ENCODE measurements at places on chromosomes 5 and 9.

DNA sequence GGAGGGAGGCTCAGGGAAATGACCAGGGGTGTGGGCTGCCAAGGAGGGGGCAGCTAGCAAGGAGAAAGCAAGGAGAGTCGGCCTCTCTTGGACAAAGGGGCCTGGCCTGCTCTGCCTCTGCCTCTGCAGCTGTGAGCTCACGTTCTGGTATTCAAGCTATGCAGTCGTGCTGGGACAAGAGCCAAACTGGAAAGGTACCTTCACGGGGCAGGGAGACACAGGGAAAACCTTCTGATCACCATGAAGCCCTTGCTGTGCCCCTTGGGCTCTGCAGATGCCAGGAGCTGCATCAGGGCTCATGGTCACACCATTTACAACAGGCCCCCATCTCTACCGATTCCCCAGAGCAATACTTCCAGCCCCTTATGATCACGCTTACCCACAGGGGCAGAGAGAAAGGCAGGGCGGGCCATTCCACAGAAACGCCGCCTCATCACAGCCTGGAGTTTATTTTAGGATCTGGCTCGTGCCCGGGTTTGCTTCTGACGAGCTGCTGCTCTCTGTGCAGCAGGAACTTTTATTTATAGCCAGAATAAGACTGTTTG, 63.2 kb downstream of the PRRT1B start:
- DNase-seq = peak; percentile 53

DNA sequence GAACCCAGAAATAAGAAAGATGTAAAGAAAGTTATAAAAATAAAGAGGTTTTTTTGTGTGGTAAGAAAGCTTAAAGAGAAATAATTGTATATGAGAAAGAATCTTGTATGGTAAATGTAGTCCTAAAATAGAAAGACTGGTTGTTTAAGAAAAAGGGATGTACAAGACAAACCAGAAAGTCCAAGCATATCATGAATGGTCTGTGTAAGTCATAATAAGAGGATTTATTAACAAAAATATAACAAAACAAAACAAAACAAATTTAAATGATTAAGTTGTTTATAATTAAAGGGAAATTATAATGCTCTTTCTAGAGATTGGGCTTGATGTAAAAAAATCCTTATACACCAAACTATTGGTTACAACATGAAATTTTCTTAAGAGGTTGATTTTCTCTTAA, 590.4 kb upstream of the PTGER4 start:
- DNase-seq = no peak

DNA sequence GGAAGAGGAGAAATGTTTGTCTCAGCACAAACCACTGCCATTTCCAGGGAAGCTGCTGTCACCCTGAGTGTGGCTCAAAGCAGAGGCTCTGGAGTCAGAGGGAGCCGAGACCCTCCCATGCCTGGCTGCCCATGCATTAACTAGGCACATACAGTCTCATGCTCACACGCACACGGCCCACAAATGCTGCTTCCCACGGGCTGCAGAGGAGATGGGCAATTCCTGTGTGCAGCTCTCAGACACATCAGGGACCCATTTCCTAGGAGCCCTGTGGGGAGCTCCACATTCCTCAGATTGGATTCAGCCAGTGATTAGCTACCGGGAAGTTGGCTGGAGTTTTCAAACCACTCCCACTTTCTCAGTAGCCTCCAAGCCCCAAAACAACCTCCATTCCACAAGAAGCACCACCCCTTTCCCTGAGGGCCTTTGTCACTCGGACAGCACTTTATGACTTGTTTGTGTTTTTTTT, 9.1 kb upstream of the PTGES start:
- no peak for DNase-seq

DNA sequence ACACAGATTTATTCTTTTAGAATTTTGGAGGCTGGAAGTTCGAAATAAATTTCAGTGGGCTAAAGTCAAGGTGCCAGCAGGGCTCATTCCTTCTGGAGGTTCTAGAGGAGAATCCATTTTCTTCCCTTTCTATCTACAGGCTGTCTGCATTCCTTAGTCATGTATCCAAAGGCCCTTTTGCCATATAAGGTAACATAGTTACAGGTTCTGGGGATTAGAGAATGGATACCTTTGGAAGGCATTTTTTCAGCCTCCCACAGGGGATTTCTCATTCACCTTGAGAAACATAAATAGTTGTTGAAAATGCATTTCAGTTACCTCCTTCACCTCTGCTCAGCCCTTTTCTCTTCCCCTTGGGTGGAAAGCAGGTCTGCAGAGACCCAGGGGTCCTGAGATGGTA, 280.0 kb upstream of the MAP3K1 start:
- DNase-seq = no peak

GRCh38 chr5:39515881-39516280, 91.1 kb upstream of the DAB2 start:
- no peak for DNase-seq

DNA sequence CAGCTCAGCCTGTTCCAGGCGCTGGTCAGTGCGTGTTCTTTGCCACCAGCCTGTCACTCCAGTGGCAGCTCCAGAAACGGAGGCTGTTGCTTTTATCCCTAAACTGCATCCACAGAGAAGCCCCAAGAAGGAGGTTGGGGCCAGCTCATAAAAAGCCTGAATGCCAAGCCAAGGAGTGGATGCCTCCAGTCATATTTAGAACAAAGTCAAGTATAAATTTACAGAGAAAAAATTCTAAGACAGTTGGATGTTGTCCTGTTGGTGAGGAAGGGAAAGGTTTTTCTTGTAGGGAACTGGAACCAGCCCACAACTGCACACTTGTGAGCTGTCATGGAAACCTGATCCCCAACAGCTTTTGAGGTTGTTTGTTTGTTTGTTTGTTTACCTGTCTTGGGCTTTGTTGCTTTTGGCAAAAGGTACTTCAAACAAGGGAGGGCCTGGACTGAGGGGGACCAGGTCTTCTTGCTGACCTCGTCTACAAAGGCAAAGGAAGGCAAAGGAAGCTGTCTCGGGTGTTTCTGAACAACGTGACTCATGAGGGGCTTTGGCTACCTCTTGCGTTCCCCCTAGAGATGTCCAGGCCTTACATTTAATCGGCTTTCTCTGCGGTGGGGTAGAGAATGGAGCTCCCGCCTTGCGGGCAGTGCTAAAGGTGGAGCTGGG, 36.7 kb downstream of the OLFML2A start:
- DNase-seq = no peak

DNA sequence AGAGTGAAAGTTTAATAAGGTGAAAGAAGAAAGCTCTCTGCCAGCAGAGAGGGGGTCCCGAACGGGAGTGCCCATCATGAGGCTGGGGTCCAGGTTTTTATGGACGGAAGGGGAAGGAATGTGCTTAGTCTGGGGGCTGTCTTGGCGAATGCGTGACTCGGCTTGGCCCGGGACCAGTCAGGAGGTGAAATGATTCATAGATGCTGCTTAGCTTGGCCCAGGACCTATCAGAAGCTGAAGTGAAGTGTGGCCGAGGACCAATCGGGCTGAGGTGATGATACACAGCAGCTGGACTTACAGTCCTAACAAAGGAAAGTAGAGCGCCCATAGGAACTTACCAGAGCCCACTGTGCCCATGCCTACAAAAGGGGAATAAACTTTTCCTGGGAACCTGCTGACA, 3.9 kb upstream of the FKTN start:
- no peak for DNase-seq

DNA sequence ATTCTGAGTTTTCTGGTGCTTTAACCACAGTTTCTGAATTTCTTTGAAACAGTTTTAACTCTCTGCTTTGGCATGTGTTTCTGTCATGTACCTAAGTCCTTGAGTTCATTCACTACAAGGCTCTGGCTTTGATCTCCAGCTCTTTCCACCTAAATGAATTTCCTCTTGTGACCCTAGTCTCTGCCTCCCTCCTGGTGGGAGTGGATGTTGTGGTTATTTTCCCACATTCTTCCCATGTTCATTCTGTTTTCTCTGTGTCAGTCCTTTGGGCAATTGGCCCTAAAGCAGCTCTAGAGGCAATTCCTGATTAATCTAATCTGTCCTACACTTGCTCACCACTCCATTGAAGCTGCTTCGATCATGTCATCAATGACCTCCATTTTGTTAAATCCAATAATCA, 28.4 kb upstream of the DPYSL3 start:
- no peak for DNase-seq

GRCh38 chr5:22614486-22615094, 238.6 kb downstream of the CDH12 start:
- no peak for DNase-seq

DNA sequence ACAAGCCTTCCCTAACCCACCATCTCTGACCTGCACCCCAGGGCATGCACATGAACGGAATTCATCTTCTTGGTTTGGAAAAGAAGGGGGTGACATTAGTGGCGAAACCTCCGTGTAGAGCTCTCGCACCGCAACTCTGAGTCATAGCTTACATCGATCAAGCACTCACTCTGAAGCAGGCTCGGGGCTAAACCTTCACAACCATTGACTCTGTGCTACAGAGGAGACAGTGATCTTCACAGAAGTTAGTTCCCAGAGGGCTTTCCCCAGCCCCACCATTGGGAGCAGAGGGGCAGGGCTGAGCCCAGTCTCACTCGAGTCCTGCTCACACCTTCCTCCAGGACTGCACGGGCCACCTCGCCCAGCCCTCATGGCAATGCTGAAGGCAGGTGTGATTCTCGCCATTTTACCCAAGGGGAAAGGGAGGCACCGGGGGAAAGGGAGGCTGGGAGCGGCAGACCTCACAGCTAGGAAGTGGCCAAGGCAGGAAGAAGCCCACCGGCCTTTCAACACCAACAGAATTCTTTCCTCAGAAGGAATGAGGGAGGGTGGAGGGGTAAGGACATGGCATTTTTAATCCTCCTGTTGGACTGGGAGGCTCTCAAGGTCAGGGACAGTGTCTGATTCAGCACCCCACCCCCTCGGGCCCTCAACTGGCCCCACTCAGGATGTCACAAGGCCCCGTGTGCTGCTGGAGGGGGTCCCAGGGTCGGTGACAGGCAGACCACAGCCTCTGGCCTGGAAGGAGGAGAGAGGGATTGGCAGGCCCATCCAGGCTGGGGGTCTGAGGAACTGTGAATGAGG, 25.9 kb upstream of the IL17B start:
- no peak for DNase-seq

DNA sequence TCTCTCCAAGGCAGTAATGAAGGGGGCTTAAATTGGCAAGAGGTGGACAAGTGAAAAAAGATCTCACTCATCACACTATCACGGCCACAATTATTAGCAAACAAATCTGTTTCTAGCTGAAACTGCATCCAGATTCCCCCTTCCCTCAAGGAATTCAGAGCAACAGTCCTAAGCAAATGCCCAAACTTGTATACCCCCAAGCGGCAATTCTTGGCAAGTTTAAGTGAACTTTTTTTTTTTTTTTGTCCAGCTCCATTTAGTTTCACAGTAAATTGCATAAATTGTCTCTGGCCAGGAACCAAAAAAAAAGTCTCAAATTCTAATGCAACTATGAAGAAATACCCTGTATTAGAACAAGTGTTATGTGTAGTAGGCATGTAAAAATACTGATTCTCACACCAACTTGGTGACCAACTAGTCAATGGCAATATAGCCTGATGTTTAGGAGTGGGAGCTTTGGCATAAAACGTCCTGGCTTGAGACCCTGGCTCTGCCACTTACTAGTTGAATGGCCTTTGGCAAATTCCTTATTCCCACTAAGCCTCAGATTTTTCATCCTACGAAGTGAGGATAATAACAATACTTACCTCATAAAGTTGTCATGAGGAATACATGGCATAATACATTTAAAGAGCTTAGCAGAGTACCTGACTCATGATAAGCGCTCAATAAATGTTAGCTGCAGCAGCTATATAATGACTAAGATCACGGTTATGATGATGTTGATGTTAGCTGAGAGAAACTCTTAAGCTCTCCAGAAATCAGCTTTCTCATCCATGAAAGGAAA, 193.2 kb downstream of the ADAMTSL1 start:
- no peak for DNase-seq

DNA sequence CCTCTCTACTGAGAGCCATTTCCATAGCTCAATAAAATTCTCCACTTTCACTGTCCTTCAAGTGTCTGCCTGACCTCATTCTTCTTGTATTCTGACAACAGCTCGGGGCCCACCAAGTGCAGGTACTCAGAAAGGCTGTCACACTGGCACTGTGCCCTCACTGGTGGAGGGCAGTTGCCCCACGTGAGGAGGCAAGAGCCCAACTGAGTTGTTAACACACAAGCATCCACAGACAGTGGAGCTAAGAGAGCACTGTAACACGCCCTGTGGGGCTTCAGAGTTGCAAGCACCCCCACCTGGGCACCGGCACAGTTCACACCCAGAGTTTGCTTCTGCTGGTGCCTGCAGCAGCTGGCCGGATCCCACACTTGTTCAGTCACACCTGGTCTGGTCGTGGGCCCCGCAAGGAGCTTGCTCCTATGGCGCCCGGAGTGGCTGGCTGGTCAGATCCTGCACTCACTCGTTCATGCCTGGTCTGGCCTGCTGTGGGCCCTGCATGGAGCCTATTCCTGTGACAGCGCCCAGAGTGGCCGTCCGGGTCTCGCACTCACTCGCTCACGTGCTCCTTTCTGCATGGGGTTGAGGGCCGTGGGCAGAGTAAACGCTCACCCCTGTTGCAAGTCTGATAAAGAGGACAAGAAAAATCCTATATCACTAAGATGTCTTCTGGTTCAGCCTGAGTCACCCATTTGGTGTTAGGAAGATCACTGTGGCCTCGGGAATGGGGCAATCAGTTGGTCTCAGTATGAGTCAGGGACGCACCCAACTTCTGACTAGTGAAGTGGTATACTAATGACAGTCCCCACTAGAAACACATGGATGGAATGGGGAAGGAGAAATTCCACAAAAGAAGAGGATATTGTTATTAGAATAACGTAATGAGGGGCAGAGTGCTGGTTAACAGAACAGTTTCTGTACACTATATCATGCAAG, 87.0 kb upstream of the CCNH start:
- no peak for DNase-seq

- no peak for DNase-seq
Observed at GRCh38 chr5:119330367-119331183, 25.2 kb upstream of the TNFAIP8 start.

GRCh38 chr5:87347841-87348240, 64.9 kb downstream of the CCNH start:
- no peak for DNase-seq

DNA sequence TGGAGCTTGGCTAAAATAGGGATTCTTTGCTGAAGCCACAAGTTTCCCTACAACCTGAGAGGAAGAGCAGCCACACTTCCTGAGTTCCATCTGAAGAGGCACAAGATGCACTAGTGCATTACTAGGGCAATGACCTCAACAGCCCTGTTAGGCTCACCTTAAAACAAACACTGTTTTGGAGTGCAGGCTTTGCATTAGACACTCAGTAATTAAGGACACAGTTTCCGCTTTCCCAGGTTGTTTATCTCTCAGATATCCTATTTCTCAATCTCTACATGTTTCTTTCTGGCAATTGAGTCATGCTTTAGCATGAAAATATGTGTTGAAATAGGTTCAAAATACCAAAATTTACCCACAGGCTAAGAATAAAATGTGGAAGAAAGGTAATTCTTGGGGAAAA, 34.2 kb downstream of the EMB start:
- no peak for DNase-seq

- DNase-seq = no peak
Observed at GRCh38 chr5:115940080-115940810, 22.0 kb upstream of the LVRN start.

GRCh38 chr9:95645992-95646391, 129.2 kb upstream of the PTCH1 start:
- no peak for DNase-seq

- no peak for DNase-seq
Observed at GRCh38 chr5:126641387-126641786, 40.6 kb downstream of the PHAX start.

GRCh38 chr5:78504704-78505677, 143.6 kb downstream of the LHFPL2 start:
- peak; percentile 91 for DNase-seq

All from H54 (cell line).